ENCODE measurements at places on chromosomes 2 and 18.

- DNase-seq, result no peak
Measured at GRCh38 chr2:173347305-173348168, 7.1 kb upstream of the CDCA7 start.

DNA sequence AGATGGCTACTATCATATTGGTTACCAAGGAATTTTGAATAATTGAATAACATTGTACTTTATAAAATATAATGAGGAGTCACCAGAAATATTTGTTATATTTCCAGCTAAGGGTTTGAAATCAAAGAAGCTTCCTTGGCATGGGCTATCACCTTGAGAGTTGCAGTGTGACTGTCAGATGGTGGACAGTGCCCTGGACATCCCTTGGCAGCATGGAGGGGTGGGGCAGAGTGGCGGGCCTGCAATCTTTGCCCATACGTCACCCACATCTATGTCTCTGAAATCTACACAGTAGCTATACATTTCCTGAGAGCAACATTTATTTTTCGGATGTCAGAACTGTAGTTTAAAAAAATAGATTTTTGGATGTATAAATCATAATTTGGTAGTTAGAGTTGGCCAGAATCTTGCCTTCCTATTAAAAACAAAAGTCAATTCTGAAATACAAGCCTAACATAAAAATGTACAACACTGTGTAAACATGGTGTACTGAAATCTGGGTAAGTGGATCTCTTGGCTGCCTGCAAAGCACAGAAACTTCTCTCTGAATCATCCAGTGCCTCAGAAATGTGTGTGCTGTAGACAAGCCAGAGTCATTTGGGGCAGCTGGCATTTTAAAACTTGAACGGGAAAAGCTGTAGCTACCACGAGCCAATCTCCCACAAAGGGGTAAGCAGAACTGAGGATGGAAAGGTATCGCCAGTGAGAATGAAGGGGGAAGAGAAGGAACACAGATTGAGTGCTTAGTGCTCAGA is 124.2 kb upstream of the ARHGAP28 start:
- DNase-seq, result no peak

DNA sequence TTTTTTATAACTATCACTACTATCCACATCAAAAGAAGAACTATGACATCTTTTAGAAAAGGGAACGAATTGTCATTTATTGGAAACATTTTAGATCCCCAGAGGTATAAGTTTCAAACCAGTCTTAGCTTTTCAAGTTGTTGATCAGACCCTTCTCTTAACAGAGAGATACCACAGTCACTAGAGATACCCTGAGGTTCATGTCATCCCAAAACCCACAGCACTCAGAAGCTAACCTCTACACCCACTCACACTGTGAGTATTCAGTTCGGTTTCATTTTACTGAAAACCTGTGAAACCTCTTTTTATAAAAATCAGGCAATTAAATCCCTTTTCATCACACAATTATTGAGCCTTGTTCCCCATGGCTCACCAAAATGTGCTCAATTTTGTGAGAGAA is 156.2 kb downstream of the DTNA start:
- DNase-seq, result no peak

DNA sequence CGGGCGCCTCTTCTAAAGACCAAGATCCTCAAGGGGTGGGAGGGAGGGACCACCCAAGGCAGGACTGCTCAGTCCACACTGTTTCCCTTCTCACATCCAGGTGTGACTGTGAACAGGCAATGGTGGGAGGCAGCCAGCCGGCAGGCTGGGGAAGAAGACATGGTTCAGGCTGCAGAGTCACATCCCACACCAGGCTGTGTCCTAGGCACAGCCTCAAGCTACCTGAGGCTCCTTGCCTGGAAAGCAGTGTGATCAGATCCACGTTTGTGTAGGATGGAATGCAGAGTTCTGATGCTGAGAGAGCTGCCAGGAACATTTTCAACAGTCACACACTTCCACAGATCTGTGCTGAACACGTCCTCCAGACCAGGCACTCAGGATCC is 16.4 kb downstream of the SLC66A2 start:
- no peak for DNase-seq

- DNase-seq, result no peak
Measured at GRCh38 chr2:29238497-29238896, 123.3 kb downstream of the CLIP4 start.

DNA sequence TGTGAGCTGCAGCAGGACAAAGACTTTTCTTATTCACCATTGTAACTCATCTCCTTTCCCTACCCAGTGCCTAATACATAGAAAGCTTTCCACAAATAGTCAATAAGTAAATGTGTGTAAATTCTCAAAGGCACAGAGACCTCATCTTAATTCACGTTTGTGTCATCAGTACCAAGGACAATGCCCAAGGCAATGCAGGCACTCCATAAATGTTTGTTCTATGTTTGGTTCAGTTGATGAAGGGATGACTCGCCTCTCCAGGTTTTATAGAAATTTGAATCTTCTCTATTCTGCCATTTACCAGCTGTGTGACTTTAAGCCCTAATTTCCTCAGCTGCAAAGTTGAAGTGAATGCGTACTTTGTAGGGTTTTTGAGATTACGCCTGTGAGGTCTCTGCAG is 2.1 kb upstream of the MOGAT1 start:
- DNase-seq, result no peak

GRCh38 chr2:26580751-26581150 is 60.4 kb downstream of the CIB4 start:
- no peak for DNase-seq

GRCh38 chr2:196453613-196454047 is 185.9 kb upstream of the CCDC150 start:
- peak; percentile 27 for DNase-seq

- DNase-seq, result no peak
Measured at GRCh38 chr2:143229952-143230351, 100.7 kb downstream of the ARHGAP15 start.

DNA sequence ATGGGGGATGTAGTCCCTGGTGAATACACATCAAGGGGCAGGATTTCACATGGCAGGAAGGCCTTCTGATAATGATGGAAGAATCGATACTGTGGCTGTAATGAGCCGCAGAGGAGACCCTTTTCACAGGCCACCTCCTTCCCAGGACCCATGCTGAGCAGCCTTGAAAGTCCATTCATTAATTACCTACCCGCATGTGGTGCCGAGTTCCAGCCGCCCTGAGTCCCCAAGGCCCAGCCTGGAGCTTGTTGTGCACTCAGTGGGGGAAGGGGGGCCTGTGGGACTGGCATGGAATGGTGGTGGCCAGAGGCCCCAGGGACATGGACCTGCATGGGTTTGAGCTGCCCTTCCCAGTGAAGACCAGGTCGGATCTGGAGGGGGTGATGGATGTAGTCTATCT is 25.5 kb downstream of the ASB18 start:
- no peak for DNase-seq

DNA sequence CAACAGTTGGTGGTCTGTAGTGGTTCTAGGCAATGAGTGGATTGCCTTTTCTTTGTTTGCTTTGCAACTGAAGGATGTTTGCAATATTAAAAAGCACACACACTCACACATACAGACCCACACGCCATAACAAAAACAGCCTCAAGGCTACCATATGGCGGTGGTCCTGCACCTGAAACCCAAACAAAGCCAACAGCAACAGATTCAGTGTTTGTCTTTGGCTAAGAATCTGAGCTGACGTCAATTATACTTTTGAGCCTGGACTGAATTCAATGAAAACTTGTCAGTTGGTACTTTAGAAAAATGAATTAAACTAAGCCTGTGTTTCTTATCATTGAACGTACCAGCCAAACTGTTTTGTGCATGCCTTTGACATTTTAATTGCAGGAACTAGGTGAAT is 65.0 kb upstream of the NYAP2 start:
- DNase-seq, result no peak

- no peak for DNase-seq
Measured at GRCh38 chr2:23399674-23400261, 14.8 kb downstream of the KLHL29 start.

DNA sequence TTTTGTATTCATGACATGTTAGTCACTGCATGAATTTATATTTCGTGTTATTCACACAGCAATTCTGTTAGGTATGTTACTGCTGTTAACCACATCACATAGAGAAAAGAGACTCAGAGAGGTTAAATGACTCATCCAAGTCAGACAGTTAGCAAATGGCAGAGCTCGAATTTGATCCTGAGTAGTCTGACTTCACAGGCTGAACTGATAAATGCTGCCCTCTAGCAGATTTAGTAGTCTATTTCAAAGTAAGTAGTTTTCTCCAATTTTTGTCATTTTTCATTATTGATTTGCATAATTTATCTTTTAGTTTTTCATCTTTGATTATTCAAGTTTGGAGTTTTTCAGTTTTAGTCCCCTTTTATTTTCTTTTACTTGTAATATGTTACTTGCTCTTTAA is 58.3 kb downstream of the WDR7 start:
- DNase-seq, result no peak

GRCh38 chr2:109168086-109168485 is 39.1 kb downstream of the SH3RF3 start:
- no peak for DNase-seq

DNA sequence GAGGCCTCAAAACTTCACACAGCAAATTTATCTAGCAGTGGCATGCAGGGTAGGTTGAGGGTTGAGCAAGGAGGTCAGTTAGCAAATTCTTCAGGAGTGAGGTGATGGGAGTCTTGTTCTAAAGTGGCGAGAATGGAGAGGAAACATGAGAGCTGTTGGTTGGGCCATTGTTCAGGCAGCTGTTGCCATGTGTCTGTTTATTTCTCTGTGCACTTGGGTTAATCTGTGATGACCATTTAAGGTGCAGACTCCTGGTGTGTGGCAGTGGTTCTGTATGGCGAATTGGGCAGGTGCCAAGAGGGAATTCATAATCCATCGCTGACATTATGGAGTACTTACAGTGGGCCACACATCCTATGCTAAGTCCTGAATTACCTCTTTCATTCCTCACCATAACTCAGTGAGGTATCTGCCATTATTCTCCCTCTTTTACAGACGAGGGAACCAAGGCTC is 30.4 kb downstream of the TMEM178A start:
- no peak for DNase-seq

- no peak for DNase-seq
Measured at GRCh38 chr2:37090019-37090477, 5.7 kb downstream of the GPATCH11 start.

GRCh38 chr18:57376503-57376902 is 24.1 kb downstream of the ST8SIA3 start:
- DNase-seq, result no peak

- no peak for DNase-seq
Measured at GRCh38 chr18:67363694-67364093, 152.8 kb downstream of the DSEL start.

GRCh38 chr18:10252494-10252893 is 201.9 kb upstream of the APCDD1 start:
- no peak for DNase-seq

DNA sequence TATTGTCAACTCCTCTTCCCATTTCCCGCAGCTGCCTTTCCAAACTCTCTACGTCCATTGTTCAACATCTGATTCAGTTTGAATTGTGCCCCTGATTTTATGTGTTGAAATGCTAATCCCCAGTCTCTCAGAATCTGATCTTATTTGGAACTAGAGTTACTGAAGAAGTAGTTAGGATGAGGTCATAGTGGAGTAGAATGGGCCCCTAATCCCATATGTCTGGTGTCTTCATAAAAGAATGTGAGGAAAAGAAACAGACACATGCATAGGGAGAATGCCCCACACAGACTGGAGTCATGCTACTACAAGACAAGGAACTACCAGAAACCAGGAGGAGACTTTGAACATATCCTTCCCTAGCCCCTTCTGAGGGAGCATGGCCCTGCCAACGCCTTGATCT is 99.2 kb downstream of the LRP1B start:
- DNase-seq, result no peak

DNA sequence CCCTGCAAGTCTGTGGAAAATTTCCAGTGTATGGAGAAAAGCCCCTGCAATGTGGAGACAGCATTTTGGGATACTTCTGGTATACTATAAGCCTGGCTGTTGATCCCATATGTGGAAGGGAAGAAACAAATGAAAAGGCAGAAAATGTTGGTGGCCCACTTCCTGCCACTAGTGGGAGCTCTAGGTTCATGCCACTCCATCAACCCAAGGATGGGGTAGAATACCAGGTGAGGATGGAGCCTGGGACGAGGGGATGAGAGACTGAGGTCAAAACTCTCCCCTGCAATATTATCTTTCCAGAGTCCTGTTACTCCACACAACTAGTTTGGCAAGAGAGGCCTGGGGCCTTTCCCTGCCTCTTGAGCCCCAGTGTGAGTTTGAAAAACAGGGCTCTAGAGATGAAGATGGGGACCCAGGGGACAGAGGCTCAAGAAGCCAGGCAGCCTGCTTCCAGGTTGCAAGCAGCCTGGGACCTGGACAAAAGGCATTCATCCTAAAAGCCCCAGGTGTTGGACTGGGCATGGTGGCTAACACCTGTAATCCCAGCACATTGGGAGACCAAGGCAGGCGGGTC is 31.9 kb downstream of the BMP10 start:
- peak; percentile 19 for DNase-seq

DNA sequence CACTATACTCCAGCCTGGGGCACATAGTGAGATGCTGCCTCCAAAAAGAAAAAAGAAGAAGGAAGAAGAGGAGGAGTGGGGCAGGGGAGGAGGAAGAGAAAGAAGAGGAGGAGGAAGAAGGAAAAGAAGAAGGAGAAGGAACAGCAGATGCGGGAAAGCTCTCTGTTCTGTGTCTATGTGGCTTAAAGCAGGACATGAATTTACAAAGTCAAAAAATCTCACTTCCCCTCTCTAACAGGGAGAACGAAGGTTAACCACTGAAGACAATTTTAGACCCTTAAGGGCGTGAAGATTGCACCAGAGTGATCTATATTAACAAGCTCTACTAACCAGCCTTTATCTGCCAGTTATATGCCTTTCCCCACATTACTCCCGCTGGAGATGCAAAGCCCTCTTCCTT is 258.9 kb downstream of the METTL4 start:
- no peak for DNase-seq

DNA sequence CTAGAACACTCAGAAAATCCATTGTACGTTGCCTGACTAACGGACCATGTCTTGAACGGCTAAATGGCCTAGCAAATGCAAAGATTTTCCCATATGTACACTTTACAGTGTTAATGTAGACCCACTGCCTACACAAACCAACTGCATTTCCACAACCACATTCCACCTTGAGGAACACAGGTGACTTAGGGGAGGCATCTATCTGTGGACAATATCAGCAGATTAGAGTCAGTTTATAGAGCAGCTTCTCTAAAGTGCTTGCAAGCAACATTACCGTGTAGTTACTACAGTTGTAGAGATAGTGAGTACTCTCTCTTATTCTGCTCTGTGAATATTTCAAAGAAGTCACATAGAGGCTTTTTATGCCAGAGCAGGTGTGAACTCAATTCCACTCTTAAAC is 139.6 kb downstream of the TCF4 start:
- DNase-seq, result no peak

GRCh38 chr2:37944268-37944667 is 19.2 kb downstream of the RMDN2 start:
- DNase-seq, result no peak

- DNase-seq, result no peak
Measured at GRCh38 chr18:74524097-74524496, 10.2 kb upstream of the CNDP1 start.
